ENCODE measurements at places on chromosomes 1 and 21. TPM values are rescaled to one million over a fixed set of nuclear protein-coding genes. Genes with fewer than 3 reads are reported as not detected.

Gene TRIM67
- not detected for total RNA-seq

Gene THBS3
- total RNA-seq, result 14.2 TPM

Gene RNU1-4
- total RNA-seq, result under 0.01 TPM

Gene TP73
- not detected for total RNA-seq

Gene FOXE3
- total RNA-seq, result not detected

Gene CD101
- total RNA-seq, result 0.92 TPM

Gene AURKAIP1
- total RNA-seq, result 235 TPM

Gene ZNF593OS
- not detected for total RNA-seq

Gene IFI44L
- total RNA-seq, result 0.04 TPM

Gene GLUL
- 152 TPM for total RNA-seq

Gene FNDC7
- not detected for total RNA-seq

Gene PUM1
- 99.6 TPM for total RNA-seq

Gene C1QB
- total RNA-seq, result not detected

Gene CELA3A
- not detected for total RNA-seq

Gene NTMT2
- not detected for total RNA-seq

Gene CYP4Z1
- not detected for total RNA-seq

Gene OR2AK2
- total RNA-seq, result not detected

Gene OR10J4
- total RNA-seq, result not detected

Gene CAPN8
- total RNA-seq, result not detected

Gene MSH4
- total RNA-seq, result 0.11 TPM

Gene ANKRD35
- total RNA-seq, result not detected

Gene CSF3R
- 5.8 TPM for total RNA-seq

Gene S100A6
- 23.1 TPM for total RNA-seq

Gene FHAD1
- total RNA-seq, result 0.53 TPM

Gene IL19
- total RNA-seq, result not detected

Gene CENPF
- total RNA-seq, result 7.0 TPM

Gene SLC19A2
- 18.6 TPM for total RNA-seq

Gene WDR47
- 6.9 TPM for total RNA-seq

Gene FCER1A
- total RNA-seq, result not detected

Gene ARMH1
- total RNA-seq, result 5.7 TPM

Gene KRTAP7-1
- not detected for total RNA-seq

Gene OPTC
- total RNA-seq, result not detected

Gene MCOLN3
- 0.36 TPM for total RNA-seq

Gene UBE2U
- 0.11 TPM for total RNA-seq

Gene TRIM63
- 39.6 TPM for total RNA-seq

Gene KPRP
- not detected for total RNA-seq

Gene TTC13
- 9.1 TPM for total RNA-seq

Gene GJA8
- total RNA-seq, result not detected

Gene YY1AP1
- total RNA-seq, result 33.6 TPM

Gene DLGAP3
- 0.42 TPM for total RNA-seq

Gene S100A9
- total RNA-seq, result 1.3 TPM

Gene PTPN7
- total RNA-seq, result not detected

Gene LYPD8
- not detected for total RNA-seq

Gene KIF21B
- 3.5 TPM for total RNA-seq

Gene NSL1
- total RNA-seq, result 81.0 TPM

Gene SNIP1
- 12.8 TPM for total RNA-seq

Gene KRTAP12-2
- not detected for total RNA-seq

Gene BACE2
- total RNA-seq, result 8.1 TPM

Gene TCEANC2
- 10.1 TPM for total RNA-seq

Gene EVA1C
- 0.81 TPM for total RNA-seq

Gene SLC30A1
- 8.1 TPM for total RNA-seq

Gene RORC
- total RNA-seq, result not detected

Gene ASPM
- total RNA-seq, result 3.3 TPM
